ENCODE measurements at places on chromosomes 4 and X.
A peak's percentile ranks its signal among the peaks of the same experiment; 100 is the strongest.

GRCh38 chrX:769796-770195 is 139.2 kb downstream of the SHOX start:
- no peak for DNase-seq

- DNase-seq = no peak
These were observed 417.2 kb downstream of the TRAM1L1 start for GRCh38 chr4:116668190-116668589.

GRCh38 chrX:134868771-134869495 is 121.9 kb upstream of the SMIM10 start:
- DNase-seq = no peak

DNA sequence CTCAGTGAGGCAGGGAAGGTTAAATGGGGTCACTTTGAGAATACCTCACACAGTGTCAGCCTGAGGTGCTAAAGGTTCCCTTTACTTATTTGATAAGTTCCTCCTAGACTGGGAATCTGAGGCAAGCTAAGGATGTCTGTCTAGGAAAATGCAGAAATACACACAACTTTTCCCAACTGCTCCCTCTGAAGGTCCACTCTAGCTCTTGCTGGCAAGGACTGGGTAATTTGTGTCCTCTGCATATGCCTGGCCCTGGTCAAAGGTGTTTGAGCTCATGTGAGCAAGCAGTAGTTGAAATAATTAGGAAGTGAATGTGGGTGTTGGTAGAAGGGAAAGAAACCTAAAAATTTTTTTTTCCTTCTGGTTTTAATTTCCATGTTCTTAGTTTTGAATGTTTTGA is 21.3 kb downstream of the TXLNG start:
- DNase-seq = no peak

DNA sequence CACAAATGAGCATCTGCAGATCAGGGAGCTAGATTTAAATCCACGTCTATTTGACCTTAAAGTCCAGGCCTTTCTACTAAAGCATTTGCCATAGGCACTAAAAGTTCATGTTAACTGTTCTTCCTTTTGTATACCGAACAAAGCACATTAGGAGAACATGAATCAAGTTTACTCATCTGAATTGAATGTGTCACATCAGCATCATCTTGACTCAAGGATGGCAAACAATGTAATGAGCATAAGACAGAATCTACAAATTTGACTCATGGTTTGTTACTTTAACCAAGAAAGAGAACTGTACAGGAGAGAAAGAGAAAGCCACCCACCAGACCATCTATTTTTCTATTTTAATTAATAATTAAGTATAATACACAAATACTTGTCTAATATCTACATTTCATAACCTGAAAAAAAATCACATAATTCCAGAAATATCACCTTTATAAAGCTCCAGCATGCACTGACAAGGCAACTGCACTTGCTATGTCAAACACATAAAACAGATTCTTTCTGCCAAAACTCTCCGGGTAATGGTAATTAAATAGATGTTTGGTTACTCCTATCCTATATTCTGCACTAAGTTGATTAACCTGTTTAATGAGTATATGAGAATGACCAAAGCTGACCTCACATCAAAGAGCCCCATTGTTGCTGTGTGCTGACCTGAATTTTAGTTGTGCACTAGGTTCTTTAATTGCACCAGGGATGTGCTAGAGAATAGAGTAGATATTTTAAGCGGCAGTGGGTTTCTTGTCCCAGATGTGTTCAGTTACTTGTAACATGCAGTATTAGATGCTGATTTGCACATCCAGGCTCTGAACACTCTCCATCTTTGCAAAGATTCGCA is 42.5 kb upstream of the LEF1 start:
- no peak for DNase-seq

DNA sequence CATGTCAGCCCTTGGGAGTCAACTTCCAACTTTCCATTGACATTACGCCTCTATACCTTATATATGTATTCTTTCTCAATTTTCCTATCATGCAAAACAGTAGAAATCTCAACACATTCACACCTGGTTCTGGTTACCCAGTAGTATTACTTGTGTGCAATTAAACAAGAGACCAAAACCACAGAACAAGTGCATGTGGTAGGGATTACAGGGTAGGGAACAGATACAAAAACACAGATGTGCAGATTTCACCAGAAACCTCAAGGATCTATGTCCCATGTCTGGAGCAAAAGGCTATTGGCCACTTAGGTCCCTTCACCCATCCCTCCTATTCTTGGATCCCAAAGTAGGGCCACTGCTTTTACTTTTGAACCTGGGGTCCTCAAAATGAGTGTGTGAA is 143.6 kb upstream of the ZCCHC13 start:
- no peak for DNase-seq

DNA sequence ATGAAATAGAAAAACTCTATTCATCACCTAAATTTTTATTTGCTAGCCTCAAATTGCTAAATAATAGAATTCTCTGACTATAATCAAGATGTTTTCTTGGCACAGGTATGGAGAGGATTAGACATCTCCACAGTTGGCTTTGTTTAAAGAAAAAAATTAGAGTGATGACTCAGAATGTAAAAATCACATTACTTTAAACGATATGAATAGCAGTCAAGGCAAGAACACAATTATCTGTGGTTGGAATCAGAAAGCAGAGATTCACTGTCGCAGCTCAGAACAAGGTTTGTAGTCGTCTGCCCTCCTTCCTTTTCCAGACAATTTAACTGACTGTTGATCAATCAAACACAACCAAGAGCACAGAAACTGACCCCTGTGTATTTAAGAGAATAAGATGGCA is 32.2 kb upstream of the CCKAR start:
- DNase-seq = no peak

DNA sequence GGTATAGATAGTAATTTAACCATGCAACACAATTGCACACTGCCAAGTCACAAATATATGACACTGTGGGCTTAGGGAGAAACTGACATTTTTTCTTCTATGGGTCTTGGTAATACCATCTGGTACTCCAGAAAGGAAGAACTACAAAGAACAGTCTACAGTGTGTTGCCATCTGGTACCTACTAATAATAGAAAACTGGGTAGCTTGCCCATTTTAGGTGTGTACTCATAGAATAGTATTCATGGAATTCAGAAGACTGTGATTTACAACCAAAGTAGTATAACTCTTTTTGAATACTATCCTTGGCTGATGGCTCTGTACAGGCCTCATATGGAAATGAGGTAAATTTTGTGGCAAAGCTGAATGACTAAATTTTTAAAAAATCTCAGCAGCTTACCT is 132.6 kb upstream of the RPS6KA6 start:
- DNase-seq = no peak

GRCh38 chr4:169115897-169116254 is 105.8 kb upstream of the CBR4 start:
- no peak for DNase-seq

GRCh38 chr4:106370214-106370613 is 1.6 kb upstream of the GIMD1 start:
- DNase-seq = no peak

DNA sequence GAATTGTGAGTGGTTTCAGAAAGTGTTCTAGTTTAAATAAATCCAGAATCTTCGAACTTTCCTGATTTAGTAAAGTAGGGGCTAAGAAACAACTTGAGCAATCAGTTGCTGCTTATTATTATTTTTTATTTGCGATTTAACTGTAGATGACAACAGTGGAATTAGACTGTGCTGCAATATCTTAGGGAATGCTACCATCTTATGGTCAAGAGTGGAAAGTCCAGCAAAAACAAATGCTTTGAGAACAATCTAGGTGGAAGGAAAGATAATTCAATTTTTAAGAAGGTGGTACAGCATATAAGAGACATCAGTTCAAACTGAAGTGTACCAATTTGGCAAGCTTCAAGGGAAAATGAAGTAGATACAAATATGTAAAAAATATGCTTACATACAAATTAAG is 73.3 kb downstream of the CYLC1 start:
- no peak for DNase-seq

- DNase-seq = no peak
These were observed 332.5 kb upstream of the ZFP42 start for GRCh38 chr4:187663076-187663475.

- DNase-seq = no peak
These were observed 32.9 kb upstream of the DKK2 start for GRCh38 chr4:107069049-107069448.

DNA sequence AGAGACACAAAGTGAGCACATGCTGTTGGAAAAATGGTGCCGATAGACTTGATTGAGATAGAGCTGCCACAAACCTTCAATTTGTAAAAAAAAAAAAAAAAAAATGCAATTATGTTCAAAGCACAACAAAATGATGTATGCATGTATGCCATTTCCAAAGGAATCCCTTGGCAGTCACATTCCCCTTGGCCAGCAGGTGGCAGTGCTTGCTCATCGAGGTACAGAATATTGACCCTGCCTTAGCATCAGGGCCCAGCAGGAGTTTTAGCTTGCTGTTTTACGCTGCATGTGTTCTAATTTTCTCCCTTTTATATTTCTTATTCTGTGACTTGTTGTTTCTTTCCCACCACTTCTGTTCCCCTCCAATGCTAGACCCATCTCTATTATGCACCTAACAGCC is 34.5 kb upstream of the CYBB start:
- peak; percentile 71 for DNase-seq

GRCh38 chr4:109750652-109751244 is 20.9 kb upstream of the PLA2G12A start:
- no peak for DNase-seq

- no peak for DNase-seq
These were observed 125.2 kb downstream of the PACRGL start for GRCh38 chr4:20825505-20825904.

DNA sequence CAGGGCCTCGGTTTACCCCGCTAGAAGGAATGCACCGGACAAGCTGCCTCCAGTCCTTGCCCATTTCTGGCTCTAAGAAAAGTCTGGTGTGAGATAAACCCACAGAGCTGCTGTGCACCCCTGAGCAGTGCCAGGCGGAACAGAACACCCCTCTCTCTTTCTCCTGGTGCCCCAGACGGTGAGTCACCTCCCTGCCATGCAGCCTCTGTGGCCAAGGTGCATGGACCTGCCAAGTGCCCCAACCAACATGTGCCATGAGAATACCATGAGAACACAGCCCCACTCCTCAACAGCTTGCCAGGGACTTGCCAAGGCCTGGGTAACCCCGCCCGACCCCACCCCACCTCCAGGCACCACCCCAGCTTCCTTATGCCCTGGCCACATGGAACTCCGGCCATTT is 47.7 kb upstream of the MAN2B2 start:
- DNase-seq = no peak

GRCh38 chr4:8160233-8160560 is 1.6 kb upstream of the ABLIM2 start:
- DNase-seq = peak; percentile 59

DNA sequence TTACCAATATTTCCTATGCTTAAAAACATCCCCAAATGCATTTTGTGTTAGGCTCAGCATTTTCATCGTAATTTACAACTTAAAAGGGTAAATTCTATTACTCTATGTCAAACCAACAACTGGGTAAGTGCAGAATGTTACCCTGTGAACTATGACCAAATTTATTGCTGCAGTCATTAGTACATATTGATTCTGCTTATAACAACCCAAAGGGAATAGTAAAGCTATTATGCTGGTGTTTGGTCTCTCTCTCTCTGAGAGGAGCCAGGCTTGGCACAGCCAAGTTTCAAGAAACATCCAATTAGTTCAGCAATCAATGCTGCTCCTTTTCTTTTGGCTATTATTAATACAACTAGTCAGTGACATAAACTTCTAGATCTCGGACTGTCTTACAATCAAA is 747.7 kb downstream of the CENPC start:
- DNase-seq = no peak

DNA sequence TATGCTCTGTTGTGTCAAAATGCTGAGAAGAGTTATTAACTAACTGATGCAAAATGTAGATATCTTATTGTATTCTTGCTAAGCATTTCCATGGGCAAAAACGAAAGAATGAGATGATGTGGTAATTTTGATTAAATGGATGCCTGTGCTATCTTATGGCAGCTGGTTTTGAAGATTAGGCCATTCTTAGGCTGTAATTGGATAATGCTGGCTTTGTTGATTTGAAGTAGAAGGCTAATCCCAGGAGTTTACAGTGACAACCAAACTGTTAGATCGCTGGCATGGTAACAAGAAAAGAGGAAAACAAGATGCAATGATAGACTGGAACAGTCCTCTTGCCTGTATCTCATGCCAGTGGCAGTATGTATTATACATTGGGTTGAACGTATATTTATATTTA is 74.1 kb upstream of the WDR44 start:
- no peak for DNase-seq

GRCh38 chr4:163544407-163545038 is 50.0 kb downstream of the TMA16 start:
- DNase-seq = peak; percentile 59

DNA sequence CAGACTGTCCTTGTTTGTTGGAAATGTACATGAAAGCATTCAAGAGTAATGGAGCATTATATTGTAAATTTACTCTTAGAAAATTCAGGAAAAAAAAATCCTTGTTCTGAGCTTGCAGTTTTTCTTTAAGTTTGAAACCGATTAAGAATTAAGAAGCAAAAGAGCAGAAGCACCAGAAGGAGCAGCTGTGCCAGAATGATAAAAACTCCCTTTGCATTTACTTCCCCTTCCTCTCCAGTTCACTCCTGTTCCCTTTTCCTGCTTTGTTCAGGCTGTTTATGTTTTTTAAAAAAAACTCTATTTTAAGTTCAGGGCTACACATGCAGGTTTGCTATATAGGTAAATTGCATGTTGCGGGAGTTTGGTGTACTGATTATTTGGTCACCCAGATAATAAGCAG is 90.3 kb downstream of the ATOH1 start:
- no peak for DNase-seq

- DNase-seq = no peak
These were observed 294.0 kb downstream of the HS3ST1 start for GRCh38 chr4:11134705-11135104.

DNA sequence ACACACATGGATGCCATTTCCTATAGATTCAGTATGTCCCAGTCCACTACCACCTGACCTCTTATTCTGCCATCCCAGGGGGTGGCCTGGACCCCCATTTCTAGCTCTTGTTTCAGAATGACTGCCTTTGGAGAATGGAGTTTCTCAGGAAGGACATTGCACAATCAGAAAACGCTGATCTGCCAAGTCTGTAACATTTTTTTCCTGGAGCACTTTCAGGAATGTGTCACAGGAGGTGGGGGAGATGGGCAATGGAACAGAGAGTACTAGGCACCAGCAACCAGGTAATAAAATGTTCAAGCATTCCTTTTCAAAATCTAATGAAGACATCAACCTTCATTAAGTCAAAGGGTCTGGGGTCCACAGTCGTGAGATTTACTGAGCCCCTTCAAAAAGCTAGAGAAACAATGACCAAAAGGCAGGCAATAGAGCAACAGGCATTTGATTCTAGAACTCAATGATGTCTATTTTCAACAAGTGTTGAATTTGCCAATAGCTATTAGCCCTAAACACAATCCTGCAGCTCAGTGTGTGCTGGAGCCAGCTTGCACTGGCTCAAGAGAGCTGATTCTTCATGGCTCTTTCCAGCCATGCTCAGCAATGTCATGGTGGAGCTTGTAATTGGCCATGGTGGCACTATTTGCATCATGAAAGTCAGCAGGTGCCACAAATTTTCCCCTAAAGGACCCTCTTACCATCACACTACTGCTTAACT is 87.1 kb downstream of the KDR start:
- no peak for DNase-seq
